Activated T-cell treated with anti-CD3 and anti-CD28 coated beads for 48 hours (primary cell): ENCODE measurements at places on chromosomes 7 and 10.

- DNase-seq: no peak
These were observed 22.9 kb upstream of the CHST12 start for GRCh38 chr7:2380461-2380860.

GRCh38 chr10:72756674-72757385, 64.9 kb downstream of the MCU start:
- no peak for DNase-seq

DNA sequence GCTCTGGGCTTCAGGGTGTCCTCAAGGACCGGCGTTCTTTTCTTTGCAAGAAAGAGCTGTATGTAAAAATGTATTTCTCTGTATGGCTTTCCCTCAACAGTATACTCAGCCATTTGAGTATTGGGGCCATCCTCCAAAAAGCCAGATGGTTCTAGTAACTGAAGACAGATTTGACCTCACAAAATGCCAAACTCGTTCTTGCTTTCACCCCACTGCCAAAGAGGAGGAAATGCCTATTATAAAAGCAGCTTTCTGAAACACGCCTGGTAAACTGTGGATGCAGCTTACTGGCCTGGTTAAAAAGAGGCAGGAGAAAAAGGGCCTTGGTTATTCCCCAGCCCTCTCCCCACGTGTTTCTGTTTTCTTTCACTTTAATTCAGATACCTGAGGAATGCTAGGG, 7.7 kb upstream of the HTR5A start:
- DNase-seq: no peak

GRCh38 chr7:122688400-122688998, 10.4 kb downstream of the RNF133 start:
- no peak for DNase-seq

GRCh38 chr7:2876031-2876731, 32.1 kb upstream of the GNA12 start:
- DNase-seq: no peak

- DNase-seq: no peak
These were observed 1.0 kb upstream of the PAX2 start for GRCh38 chr10:100744136-100744986.

DNA sequence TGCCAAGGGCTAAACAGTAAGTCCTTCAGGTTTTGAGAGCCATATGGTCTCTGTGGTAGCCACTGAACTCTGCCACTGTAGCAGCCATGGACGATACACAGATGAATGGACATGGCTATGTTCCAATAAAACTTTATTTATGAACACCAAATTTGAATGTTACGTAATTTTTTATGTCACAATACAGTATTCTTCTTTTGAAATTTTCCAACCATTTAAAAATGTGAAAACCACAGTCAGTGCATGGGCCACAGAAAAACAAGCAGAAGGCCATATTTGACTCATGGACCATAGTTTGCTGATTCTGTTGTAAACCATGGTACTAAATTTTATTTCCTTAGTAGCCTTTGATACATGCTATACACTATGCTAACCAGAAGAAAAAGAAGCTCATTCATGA, 361.8 kb downstream of the MAGI2 start:
- no peak for DNase-seq

GRCh38 chr10:23448802-23449570, 10.1 kb downstream of the OTUD1 start:
- no peak for DNase-seq

DNA sequence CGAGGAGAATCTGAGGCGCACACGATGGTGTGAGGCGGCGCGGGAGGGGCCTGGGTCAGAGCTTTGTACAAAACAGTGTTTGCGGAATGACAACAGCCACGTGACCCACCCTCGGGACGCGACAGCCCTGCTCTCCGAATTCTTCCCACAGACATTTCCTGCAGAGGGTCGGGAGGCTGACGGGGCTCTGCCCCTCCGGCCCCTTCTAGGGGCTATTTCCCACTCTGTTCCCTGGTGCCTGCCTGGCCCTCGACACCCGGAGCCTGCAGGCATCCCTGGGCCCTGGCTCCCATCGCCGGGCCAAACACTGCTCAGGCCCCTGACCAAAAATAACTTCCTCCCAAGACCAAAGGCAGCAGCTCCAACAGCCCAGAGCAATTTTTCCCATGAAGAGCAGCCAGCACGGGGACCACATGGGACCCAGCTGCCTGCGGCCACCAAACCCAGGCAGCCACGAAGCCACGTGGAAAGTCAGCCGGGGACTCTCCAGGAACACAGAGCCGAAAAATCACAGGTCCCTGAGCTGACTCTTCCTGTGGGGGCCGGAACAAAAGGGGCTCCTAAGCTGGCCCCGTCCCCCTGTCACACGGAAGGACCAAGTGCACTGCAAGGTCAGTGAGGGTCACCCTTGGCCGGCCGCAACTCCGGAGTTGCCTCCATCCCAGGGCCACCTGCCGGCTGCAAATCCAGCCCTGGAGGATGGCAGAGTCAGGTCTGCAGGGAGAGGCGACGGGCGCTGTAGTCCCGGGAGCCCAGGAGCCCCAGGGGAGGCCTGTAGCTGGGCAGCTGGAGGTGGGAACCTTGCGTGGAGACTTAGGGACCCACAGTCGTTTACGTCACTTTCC, 42.0 kb downstream of the PAPOLB start:
- DNase-seq: no peak

DNA sequence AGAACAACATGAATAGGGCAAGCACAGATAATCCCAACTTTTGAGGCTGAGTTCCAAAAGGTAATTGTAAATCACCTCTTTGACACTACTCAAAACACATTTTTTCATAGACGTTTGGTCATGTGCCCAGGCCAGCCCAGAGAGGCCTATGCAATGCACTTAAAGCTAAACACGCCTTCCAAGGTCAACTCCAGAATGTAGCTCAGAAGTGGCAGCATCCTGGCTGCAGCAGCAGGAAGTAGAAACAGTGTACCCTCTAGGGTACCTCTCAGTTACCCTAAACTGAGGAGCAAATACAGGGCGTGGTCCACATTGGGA, 58.7 kb downstream of the OSBPL3 start:
- DNase-seq: no peak

- DNase-seq: no peak
These were observed 172.8 kb downstream of the NRP1 start for GRCh38 chr10:33161550-33162247.

DNA sequence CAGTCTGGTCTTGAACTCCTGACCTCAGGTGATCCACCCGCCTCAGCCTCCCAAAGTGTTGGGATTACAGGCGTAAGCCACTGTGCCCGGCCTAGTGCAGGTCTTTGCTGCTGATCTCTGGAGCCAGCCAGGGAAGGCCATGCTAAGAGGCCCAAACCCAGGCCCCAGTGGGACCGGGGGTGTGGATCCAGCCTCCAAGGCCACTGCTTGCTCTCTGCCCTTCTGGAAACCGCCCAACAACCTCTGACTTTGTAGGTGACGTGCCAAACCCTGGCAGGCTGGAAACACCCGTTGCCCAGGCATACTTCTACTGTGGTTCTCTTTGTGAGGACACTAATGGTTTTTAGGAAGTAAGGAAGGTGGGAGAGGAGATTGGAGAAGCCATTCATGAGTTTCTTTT, 83.5 kb upstream of the GNA12 start:
- no peak for DNase-seq

DNA sequence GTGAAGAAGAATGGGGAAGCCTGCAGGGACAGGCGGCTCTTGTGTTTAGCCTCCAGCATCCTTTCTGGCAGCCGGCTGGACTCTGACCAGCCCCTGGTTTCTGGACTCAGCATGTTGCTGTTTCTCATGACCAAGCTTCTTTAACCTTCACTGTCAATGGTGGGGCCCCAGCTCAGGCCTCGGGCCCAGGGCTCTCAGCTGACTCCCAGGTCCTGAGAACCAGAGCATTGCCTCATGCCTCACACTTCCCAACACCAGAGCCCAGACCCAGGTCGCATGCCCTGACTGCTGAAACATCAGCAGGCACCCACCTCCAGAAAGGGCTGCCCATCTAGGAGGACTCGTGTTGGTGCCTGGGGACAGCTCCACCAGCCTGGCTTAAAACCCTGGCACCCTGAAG, 34.8 kb upstream of the FGFR2 start:
- DNase-seq: no peak

- DNase-seq: no peak
These were observed 70.8 kb downstream of the SGMS1 start for GRCh38 chr10:50552771-50553535.

DNA sequence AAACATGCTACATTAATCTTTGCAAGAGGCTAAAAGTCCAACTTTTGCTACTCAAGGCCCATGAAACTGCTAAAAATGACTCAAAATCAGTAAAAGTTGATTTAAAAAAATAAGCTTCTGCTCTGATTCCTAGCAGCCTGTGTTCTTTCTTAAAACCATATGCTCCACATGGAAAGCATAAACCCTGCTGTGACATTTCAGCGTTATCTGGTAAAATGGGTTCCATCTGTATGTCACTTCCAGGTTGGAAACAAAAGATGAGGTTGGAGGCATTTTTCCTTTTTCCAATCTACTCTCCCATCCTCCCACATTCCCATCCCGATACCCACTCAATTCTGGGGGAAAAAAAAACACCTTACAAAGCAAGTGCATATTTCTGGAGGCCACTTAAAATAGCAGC, 439.5 kb downstream of the NEBL start:
- no peak for DNase-seq

- DNase-seq: no peak
These were observed 233.4 kb downstream of the PTN start for GRCh38 chr7:137110091-137110509.

DNA sequence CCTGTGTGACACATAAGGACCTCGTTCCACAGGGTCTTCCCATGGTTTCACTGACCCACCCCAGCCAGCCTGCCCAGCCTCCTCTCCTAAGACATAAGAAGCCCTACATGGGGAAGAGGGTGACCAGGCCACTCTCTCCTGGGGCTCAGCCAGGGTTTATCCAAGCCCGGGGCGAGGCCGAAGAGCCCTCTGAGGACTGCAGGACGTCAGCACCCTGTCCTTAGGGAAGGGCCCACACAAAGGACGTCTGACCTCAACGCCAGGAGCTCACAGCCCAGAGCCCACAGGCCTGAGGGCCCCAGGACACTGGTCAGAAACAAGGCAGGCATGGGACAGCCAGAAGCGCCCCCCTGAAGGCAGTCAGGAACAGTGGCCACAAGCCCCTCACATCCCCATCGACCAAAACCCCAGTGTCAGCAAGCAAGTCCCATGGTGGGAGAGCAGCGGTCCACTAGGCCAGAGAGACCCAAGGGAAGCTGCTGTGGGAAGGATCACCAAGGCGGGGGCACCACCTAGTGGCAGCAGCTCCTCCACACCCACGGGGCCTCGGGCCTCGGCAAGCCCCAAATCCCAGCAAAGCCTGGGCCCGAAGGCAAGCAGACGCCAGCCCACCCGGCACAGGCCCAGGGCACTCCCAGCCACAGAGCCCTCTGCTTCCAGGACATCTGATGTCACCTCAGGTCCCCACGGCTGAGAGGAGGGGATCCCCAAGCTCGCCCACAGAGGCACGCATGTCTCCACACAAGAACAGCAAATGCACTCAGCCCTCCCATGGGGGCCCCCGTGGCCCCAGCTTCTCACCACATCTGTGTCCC, 23.4 kb downstream of the MAD1L1 start:
- DNase-seq: peak; percentile 15

- DNase-seq: no peak
These were observed 20.2 kb upstream of the PDGFA start for GRCh38 chr7:539731-540411.

GRCh38 chr7:57388761-57389160, 61.2 kb upstream of the ZNF716 start:
- DNase-seq: no peak

GRCh38 chr10:9957351-9957750, 1060.3 kb upstream of the CELF2 start:
- no peak for DNase-seq

DNA sequence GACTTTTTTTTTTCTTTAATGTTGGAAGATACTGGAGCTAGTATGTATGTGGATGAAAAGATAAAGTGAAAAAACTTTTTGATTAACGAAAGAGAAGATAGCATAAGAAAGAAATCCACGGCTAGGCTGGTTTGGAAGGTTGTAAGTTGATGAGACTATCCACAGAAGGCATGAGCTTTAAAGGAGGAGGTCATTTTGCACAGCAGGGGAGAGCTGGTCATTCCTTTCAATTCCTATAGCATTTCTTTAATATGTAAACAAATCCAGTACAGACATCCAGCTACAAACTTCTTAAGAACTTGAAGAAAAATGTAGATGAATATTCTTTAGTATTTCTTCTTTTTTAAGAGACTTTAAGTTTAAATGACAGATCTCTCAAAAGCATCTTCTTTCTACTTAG, 281.3 kb downstream of the CACNA2D1 start:
- DNase-seq: no peak

DNA sequence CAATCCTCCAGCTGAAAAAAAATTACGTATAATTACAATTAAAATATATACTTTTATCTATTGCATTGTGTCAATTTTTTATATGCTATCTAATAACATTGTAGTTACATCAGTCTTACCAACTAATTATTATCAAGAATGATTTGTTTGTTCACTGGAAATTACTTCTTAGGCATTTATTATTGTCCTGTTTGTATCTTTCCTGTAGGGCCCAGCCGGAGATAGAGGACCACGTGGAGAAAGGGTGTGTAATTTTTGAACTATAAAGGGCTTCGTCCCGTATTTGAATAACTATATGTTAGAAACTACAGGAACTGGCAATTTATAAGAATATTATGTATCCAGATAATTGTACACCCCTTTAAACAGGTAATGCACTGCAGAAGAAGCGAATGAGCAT, 4.1 kb downstream of the COL1A2 start:
- no peak for DNase-seq

GRCh38 chr7:123757095-123757494, 8.3 kb upstream of the WASL start:
- no peak for DNase-seq

- no peak for DNase-seq
These were observed 174.9 kb downstream of the LRMDA start for GRCh38 chr10:75606203-75606779.

- DNase-seq: no peak
These were observed 148.5 kb downstream of the MAPK8 start for GRCh38 chr10:48455055-48455391.

- no peak for DNase-seq
These were observed 59.4 kb downstream of the EBLN1 start for GRCh38 chr10:22158426-22158825.

GRCh38 chr10:101235766-101236165, 6.5 kb upstream of the LBX1 start:
- no peak for DNase-seq

DNA sequence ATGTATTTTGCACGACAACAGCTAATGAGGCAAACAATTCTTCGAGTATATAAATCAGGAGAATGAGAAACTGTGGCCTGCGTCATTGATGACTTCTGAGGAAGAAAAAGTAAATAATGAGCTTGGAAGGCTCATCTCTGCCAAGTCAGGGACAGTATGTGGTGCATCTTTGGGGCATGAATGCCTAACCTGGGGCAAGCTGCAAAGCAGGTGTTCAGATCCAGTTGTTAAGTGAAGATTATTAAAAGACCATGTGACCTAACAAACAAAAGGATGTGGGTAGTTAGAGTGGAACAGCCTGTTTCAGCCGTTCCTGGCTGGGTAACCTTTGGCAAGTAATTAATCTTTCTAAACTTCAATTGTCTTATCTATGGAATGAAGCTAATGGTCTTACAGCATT, 93.0 kb downstream of the LYZL2 start:
- DNase-seq: no peak
